Stimulated activated CD8-positive, alpha-beta memory T cell treated with anti-CD3 and anti-CD28 coated beads, Interleukin-2, amount 100 ng/mL, for 1 hour (primary cell): ENCODE measurements at places on chromosomes 13 and 19.

- DNase-seq: no peak
These were observed 57.1 kb upstream of the RANBP3 start for GRCh38 chr19:6035026-6035425.

GRCh38 chr19:46022061-46022430 lies 807 bp downstream of the PGLYRP1 start:
- DNase-seq: no peak

- DNase-seq: no peak
These were observed at the start of gene ZBTB7A for GRCh38 chr19:4066682-4067395. ZBTB7A (minus strand) TSS chr19:4066899; CDS start chr19:4055232, 11,667 bp downstream.

DNA sequence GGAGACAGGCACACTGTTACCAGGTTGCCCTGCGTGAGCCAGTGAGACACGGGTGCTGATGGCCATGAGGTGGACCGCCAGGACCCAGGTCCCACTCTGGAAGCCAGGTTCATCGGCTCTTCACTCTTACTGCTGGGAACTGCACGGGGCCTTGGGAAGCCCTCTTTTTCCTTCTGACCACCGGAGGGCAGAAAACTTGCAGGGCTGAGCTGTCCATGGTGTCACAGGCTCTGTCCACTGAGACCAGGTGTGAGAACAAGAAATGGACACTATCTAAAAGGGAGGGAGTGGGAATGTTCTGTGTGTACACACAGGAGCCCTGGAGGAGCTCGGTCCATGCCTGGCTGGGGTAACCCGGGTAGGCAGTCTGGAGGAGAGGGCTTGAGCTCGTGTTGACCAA lies 93.4 kb downstream of the UQCRFS1 start:
- no peak for DNase-seq

- no peak for DNase-seq
These were observed 9.4 kb downstream of the SAMD4B start for GRCh38 chr19:39351537-39352064.
